ENCODE measurements at places on chromosomes 5 and 9.

- peaks cover 6% of the 10 kb centered on the region for H3K36me3 ChIP-seq
- no peak overlapping the region for H3K27ac ChIP-seq
- no peak for DNase-seq
- H3K4me3 ChIP-seq, result no peak overlapping the region
- peaks cover 9% of the 10 kb centered on the region for H3K27me3 ChIP-seq
Observed at GRCh38 chr5:151024440-151025249, 4.3 kb downstream of the GPX3 start.

DNA sequence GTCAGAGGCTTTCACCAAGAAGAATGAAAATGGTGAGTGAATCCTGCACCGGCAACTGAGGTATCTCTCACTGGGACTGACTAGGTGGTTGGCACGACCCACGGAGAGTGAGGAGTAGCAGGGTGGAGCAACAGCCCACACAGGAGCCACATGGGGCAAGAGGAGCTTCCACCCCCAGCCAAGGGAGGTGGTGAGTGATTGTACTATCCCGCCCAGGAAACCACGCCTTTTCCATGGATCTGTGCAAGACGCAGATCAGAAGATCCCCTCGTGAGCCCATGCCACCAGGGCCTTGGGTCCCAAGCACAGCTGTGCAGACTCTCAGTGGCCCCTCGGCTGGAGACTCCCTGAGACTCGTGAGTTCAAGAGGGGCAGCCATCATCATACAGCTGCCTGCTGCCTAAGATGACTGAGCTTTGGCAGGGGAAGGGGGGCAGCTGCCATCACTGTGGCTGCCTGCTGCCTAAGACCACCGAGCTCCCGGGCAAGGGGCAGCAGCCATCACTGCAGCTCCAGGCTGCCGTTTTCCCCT is 229.5 kb downstream of the AP3B1 start:
- no peak overlapping the region for H3K27ac ChIP-seq
- H3K4me3 ChIP-seq, result no peak overlapping the region
- peaks cover 35% of the 10 kb centered on the region for H3K36me3 ChIP-seq
- DNase-seq, result no peak

GRCh38 chr5:111635151-111635902 is 121.7 kb downstream of the NREP start:
- H3K27me3 ChIP-seq, result peaks cover 3% of the 10 kb centered on the region
- no peak overlapping the region for H3K4me3 ChIP-seq
- H3K27ac ChIP-seq, result no peak overlapping the region
- H3K4me1 ChIP-seq, result no peaks in the 10 kb centered on the region

- H3K27ac ChIP-seq, result no peak overlapping the region
- H3K27me3 ChIP-seq, result no peaks in the 10 kb centered on the region
- H3K4me3 ChIP-seq, result no peak overlapping the region
- H3K4me1 ChIP-seq, result peaks cover 8% of the 10 kb centered on the region
- H3K36me3 ChIP-seq, result no peaks in the 10 kb centered on the region
Observed at GRCh38 chr9:85040146-85040545, 370.6 kb downstream of the NTRK2 start.

DNA sequence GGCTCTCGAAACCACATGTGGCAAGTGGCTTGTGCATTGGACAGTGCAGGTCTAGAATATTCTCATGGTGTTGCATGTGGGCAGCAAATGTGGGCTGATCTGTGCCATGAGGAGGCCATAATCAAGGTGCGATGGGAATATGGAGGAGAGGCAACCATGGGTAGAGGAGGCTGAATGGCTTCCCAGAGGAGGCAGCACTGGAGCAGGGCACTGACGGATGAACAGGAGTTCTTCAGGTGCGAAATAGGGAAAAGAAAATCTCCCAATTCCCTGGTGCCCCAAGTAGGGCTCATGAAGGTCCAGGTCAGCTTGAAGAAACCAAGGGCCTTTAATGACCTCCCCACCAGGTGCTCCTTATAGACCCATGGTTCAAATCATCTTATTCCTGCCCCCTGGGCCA is 126.5 kb downstream of the RXRA start:
- H3K27ac ChIP-seq, result no peak overlapping the region
- DNase-seq, result no peak
- peaks cover 4% of the 10 kb centered on the region for H3K36me3 ChIP-seq
- no peak overlapping the region for H3K4me3 ChIP-seq
- H3K4me1 ChIP-seq, result peaks cover 19% of the 10 kb centered on the region
- H3K27me3 ChIP-seq, result peaks cover 4% of the 10 kb centered on the region

DNA sequence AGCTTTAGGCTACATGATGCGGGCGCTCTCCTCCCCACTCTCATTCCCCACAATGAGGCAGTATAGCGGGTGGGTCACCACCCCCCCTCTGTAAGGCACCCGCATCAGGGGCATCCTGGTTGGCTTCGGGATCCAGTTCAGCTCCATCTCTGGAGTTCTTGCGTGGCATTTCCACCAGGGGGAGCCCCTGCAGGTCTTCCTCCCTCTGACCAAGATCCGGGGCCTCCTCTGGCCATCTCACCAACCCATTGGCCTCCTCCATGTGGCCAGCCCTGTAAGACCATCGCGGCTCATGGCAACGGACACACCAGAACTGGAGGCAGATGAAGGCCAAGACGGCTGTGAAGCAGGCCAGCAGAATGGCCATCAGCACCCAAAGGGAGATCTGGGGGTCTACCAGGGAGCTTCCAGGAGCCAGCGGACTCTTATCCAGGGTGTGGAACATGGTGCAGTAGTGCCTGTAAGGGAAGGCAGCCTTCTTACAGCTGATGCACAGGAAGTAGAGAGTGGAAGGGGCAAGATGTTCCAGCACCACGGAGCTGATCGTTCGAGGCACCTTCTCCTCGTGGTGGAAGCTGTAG is 77.0 kb downstream of the CYFIP2 start:
- H3K4me1 ChIP-seq, result peaks cover 13% of the 10 kb centered on the region
- no peak overlapping the region for H3K27ac ChIP-seq
- peak; percentile 32 for DNase-seq

DNA sequence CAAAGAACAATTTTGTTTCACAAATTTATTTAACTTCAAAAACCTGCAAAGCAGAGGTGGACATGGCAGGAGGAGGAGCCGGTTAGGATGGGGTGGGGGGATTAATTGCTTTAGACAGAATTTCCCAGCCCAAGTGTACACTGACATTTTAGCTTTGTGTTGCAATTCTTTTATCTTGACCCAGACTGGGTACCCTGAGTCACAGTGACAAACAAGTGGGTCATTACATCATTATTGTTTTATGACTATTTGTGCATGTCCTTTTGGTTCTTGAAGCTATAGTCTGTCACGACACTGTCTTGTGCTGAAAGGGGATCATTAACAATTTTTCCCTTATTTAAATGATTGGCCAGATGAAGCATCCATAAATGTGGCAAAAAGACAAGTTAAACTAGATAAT is 84.5 kb upstream of the VCAN start:
- H3K36me3 ChIP-seq, result peaks cover 2% of the 10 kb centered on the region
- no peak overlapping the region for H3K27ac ChIP-seq
- H3K4me1 ChIP-seq, result no peaks in the 10 kb centered on the region
- no peaks in the 10 kb centered on the region for H3K27me3 ChIP-seq

GRCh38 chr9:76464706-76465105 is 5.7 kb downstream of the GCNT1 start:
- H3K27me3 ChIP-seq, result peaks cover 13% of the 10 kb centered on the region
- H3K36me3 ChIP-seq, result no peaks in the 10 kb centered on the region
- H3K27ac ChIP-seq, result no peak overlapping the region
- no peak overlapping the region for H3K4me3 ChIP-seq

DNA sequence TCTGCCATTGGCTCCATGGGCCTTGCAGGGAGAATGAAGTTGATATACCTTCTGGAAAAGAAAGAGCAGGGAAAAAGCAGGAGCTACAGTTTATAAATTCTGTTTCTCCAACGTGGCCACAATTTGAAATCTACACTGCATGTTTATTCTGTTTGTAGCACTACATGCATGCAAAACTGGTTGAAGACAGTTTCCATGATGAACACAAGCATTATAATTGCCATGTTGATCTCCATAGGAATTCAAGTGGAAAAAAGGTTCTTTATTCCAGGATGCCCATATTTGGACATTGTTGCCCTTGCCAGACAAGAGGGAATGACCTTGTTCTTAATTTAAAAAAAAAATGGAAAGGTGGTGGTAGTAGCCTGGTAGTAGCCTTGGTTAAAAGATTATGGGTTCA is 69.2 kb upstream of the PALM2AKAP2 start:
- H3K27me3 ChIP-seq, result no peaks in the 10 kb centered on the region
- no peaks in the 10 kb centered on the region for H3K36me3 ChIP-seq
- no peak overlapping the region for H3K27ac ChIP-seq
- H3K4me3 ChIP-seq, result no peak overlapping the region
- H3K4me1 ChIP-seq, result no peaks in the 10 kb centered on the region

DNA sequence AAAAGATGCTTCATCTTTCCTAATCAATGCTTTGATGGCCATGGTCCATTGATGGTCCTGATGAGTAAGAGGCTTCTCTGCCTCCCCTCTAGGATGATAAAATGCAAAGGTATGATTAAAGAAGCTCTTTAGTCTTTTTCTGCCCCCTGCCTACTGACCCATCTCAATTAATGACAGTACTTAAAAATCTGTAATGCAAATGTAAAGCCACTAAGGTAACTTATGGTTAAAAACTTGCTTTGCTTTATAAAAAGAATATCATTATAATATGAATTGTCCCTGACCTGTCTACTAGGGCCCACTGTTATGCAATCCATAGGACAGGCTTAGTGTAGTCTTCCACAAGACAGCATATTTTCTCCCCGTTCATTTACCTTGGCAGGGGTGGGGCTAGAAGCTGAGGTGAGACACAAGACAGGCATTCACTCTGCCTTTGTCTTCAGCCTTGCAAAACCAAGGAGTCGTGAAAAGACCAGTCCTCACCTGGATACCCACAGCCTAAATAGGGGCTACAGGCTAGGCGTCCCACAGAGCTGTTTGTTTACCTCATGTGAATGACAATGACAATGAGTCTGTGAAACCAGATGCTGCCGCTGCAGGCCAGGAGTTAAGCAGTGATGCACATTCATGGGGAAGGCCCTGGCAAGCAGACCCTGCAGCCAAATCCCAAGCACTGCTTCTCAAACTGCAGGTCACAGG is 60.4 kb downstream of the BNC2 start:
- H3K27me3 ChIP-seq, result no peaks in the 10 kb centered on the region
- no peak overlapping the region for H3K4me3 ChIP-seq
- H3K36me3 ChIP-seq, result no peaks in the 10 kb centered on the region

DNA sequence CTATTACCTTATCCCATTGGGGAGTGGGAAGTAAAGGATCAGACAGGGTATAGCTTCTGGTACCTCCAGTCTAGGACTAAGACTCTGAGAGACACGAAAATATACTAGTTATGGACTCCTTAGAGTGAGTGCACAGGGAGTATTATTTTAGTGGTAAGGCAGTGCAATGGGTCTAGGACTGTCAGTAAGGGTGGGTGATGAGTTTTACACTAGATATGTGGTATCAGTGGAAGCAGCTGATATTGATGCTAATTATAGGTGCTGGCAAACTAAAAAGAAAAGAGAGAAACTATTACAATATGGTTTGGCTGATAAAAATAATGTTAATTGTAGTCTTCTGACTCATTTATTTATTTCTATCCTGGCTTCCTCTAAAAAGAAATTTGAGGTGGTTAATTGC is 118.6 kb downstream of the UNC13B start:
- H3K4me3 ChIP-seq, result no peak overlapping the region
- H3K27ac ChIP-seq, result no peak overlapping the region
- peaks cover 6% of the 10 kb centered on the region for H3K4me1 ChIP-seq
- no peak for DNase-seq

DNA sequence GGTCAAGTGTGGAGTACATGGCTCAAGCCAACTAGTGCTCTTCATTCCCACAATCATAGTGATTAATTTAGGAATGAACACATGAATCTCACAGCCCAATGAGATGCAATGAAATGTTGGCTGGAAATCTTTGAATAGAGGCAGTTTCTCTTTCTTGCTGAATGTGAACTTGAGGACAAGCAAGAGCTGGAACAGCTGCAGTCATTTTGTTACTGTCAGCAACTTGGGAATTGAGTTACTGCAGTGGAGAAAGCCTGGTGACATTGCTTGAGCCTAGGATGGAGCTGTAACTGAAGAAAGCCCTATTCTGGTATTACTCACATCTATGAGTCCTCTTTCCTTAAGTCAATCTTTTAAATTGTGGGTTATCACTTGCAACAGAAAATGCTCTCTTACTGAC is 62.3 kb downstream of the YIPF5 start:
- DNase-seq, result no peak
- H3K4me3 ChIP-seq, result no peak overlapping the region
- H3K36me3 ChIP-seq, result no peaks in the 10 kb centered on the region
- H3K27ac ChIP-seq, result no peak overlapping the region
- H3K27me3 ChIP-seq, result no peaks in the 10 kb centered on the region
- H3K4me1 ChIP-seq, result no peaks in the 10 kb centered on the region

- H3K27ac ChIP-seq, result no peak overlapping the region
- H3K4me1 ChIP-seq, result no peaks in the 10 kb centered on the region
- DNase-seq, result no peak
- H3K4me3 ChIP-seq, result no peak overlapping the region
- H3K27me3 ChIP-seq, result no peaks in the 10 kb centered on the region
Observed at GRCh38 chr5:23013395-23013998, 160.4 kb upstream of the CDH12 start.
